Activated naive CD8-positive, alpha-beta T cell treated with anti-CD3 and anti-CD28 coated beads for 36 hours (primary cell): ENCODE measurements at places on chromosomes 5 and 9. TPM values are rescaled to one million over a fixed set of nuclear protein-coding genes. Genes with fewer than 3 reads are reported as not detected.

GRCh38 chr5:171295801-171296200 lies 13.2 kb upstream of the TLX3 start:
- H3K4me1 ChIP-seq = no peaks in the 10 kb centered on the region
- DNase-seq = no peak
- peaks cover 4% of the 10 kb centered on the region for H3K27me3 ChIP-seq
- H3K4me3 ChIP-seq = no peak overlapping the region

GRCh38 chr5:88092358-88092757 lies 176.3 kb downstream of the TMEM161B start:
- H3K36me3 ChIP-seq = no peaks in the 10 kb centered on the region
- peaks cover 8% of the 10 kb centered on the region for H3K27me3 ChIP-seq
- no peak overlapping the region for H3K27ac ChIP-seq
- no peak for DNase-seq
- H3K4me1 ChIP-seq = no peaks in the 10 kb centered on the region
- no peak overlapping the region for H3K4me3 ChIP-seq

Gene PCDHGB4
- total RNA-seq = not detected

Gene NUTM2F
- total RNA-seq = not detected

Gene CDC14B
- 0.56 TPM for total RNA-seq

Gene IL33
- not detected for total RNA-seq

Gene SLC25A2
- not detected for total RNA-seq

GRCh38 chr5:119860463-119860862 lies 231.1 kb downstream of the FAM170A start:
- no peaks in the 10 kb centered on the region for H3K36me3 ChIP-seq
- H3K4me3 ChIP-seq = no peak overlapping the region
- no peak overlapping the region for H3K27ac ChIP-seq
- no peaks in the 10 kb centered on the region for H3K27me3 ChIP-seq
- DNase-seq = no peak

DNA sequence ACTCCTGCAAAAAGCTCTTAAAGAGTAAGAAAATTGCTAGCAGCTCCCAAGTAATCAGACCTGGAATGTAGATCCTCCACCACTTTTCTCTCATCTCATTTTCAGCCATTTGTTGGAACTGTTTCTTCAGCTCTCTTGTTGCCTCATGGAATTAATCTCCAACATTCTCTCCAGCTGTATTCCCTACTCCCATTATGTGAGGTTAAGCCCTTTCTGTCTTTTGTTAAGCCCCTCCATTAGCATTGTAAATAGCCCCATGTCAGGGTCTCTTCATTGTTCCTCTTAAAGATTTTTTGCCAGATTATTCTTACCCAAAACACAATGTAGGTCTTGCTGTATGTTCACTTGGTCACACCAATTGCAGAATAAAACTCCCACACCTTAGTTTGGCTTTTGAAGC lies 119.8 kb downstream of the PLPPR1 start:
- no peak overlapping the region for H3K4me3 ChIP-seq
- no peak for DNase-seq
- H3K36me3 ChIP-seq = no peaks in the 10 kb centered on the region

DNA sequence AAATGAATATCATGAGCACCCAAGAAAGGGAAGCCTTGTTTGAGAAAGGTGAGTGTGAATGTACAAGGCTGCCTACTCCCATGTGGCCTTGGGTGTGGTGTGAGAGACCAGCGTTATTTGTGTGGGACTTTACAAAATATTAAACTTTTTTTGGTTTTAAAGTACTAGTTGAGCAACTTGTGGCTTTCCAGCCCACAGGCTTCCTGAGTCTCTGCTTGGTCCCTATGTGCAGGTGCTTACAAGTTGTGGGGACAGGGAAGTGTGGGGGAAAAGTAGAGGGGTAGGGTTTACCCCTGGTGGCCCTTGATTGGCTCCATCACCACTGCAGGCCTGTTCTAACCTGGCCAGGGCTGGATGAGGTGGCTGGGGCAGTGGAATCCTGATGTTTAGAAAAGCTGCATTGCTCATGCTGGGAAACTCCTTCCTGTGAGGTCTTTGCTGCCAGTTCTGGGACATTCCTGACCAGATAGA lies 19.7 kb downstream of the PTTG1 start:
- H3K36me3 ChIP-seq = peaks cover 7% of the 10 kb centered on the region
- no peak for DNase-seq
- H3K4me3 ChIP-seq = no peak overlapping the region
- no peaks in the 10 kb centered on the region for H3K27me3 ChIP-seq
- peaks cover 66% of the 10 kb centered on the region for H3K4me1 ChIP-seq

DNA sequence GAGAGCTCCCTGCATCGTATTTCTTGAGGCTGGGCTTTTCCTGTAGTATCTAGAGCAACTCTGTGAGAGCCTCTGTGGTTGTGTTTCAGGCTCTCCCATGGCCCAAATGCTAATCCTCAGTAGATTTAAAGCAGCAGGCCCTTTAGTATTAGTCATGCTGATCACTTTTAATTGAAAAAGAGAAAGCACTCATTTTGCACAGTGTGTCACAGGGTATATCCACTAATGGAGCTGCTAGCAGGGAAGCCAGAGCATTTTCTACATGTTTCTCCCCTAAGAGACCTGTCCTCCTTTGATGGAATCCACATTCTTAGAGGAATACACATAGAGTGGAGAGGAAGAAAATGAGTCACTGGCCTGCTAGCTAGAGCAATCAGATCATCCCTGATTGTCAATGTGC lies 348.5 kb downstream of the TMEM232 start:
- H3K4me1 ChIP-seq = no peaks in the 10 kb centered on the region
- no peak overlapping the region for H3K27ac ChIP-seq
- DNase-seq = no peak
- H3K27me3 ChIP-seq = no peaks in the 10 kb centered on the region
- H3K36me3 ChIP-seq = no peaks in the 10 kb centered on the region

DNA sequence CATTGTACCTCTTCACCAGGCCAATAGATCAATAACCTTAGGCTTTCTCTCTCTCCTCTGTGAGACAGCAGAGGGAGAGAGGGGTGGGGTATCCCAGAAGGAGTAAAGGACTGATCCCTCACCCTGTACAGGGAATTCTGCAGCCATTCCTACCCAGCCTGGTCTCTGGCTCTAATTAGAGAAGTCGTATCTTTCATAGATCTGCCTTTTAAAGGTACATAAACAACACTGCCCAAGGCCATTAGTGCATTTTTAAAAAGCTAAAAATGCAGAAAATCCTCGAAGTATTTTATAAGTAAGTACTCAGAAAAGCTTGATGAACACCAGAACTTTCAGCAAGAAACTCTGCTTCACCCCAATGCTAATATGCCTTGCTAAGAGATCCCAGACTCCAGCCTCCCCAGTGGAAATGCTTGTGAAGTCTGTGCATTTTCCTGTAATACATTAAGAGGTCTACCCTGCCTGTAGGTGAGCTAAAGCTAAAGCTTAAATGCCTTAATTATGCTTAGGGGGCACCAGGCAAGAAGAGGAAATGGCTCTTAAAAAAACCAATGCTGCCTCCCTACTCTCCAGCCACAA lies 200.0 kb upstream of the ANKRD55 start:
- no peaks in the 10 kb centered on the region for H3K36me3 ChIP-seq
- H3K27ac ChIP-seq = no peak overlapping the region
- peaks cover 5% of the 10 kb centered on the region for H3K27me3 ChIP-seq
- peaks cover 6% of the 10 kb centered on the region for H3K4me1 ChIP-seq

Gene TRIM32
- 13.7 TPM for total RNA-seq

- peaks cover under 1% of the 10 kb centered on the region for H3K4me1 ChIP-seq
- no peak overlapping the region for H3K27ac ChIP-seq
- H3K27me3 ChIP-seq = no peaks in the 10 kb centered on the region
- H3K4me3 ChIP-seq = no peak overlapping the region
- H3K36me3 ChIP-seq = peaks cover 20% of the 10 kb centered on the region
Observed at GRCh38 chr5:94646758-94647157, 28.3 kb downstream of the SLF1 start.

DNA sequence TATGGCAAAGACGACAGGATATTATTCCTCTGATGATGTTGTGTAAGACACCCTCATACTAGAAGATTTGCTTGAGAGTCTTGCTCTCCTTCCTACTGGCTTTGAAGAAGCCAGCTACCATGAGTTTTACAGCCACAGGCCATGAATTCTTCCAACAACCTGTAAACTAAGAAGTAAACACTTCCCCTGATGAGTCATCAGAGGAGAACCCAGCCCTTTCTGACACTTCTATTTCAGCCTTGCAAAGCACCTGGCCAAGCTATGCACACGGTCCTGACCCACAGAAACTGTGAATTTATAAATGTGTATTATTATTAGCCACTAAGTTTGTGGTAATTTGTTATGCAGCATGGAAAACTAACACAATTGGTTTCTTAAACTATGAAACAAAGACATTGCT lies 288.8 kb upstream of the ADAMTSL1 start:
- H3K27ac ChIP-seq = no peak overlapping the region
- H3K4me3 ChIP-seq = no peak overlapping the region
- no peaks in the 10 kb centered on the region for H3K4me1 ChIP-seq
- DNase-seq = no peak

Gene NR2F1
- not detected for total RNA-seq

- H3K36me3 ChIP-seq = peaks cover 30% of the 10 kb centered on the region
- H3K27ac ChIP-seq = no peak overlapping the region
- no peaks in the 10 kb centered on the region for H3K4me1 ChIP-seq
- no peaks in the 10 kb centered on the region for H3K27me3 ChIP-seq
- H3K4me3 ChIP-seq = no peak overlapping the region
- no peak for DNase-seq
Observed at GRCh38 chr5:10684303-10685086, 76.5 kb downstream of the DAP start.

Gene C1QTNF3
- total RNA-seq = 1.8 TPM

GRCh38 chr5:133063965-133064364 lies 12.2 kb downstream of the HSPA4 start:
- no peak overlapping the region for H3K4me3 ChIP-seq
- no peak overlapping the region for H3K27ac ChIP-seq
- DNase-seq = no peak
- H3K27me3 ChIP-seq = no peaks in the 10 kb centered on the region

DNA sequence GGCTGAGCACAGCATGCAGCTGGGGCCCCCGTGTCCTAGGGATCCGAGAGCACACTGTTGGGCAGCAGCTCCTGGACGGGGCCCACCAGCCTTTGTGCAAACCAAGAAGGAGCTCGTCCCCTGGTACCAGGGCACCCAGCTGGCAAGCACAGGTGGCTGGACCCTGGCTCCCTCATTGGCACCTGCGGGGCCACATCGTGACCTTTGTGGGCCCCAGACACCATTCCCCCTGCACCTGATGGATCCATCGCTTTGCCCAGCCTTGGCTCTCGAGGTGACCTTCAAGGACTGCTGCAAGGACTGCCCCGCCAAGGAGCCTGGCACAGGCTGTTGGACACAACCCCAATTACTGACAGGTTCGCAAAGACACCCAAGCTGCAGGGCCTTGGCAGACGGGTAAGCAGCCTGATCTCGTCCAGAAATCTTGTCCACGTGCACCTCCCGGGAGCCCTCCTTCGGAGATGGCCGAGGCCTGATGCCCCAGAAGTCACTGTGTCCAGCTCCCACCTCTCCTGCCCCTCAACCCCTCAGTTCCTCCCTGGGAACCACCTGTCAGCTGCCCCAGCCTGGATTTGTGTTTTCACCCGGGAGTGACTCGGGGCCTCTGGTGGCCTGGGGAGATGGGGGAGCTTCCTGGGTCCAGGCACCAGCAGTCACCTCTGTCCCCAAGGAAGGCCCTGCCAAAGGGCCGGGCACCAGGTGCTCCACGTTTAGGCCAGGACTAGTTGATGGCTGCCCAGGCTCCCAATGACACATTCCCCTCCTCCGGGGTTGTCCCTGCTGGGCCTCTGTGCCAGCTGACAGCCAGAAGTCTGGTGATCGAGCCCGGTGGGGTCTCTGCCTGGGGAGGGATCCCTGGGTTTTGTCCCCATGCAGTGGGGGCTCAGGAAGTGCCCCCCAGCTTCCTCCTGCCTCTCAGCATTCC lies 137.1 kb upstream of the PPP1R26 start:
- no peak for DNase-seq
- peaks cover 9% of the 10 kb centered on the region for H3K27me3 ChIP-seq
- no peaks in the 10 kb centered on the region for H3K36me3 ChIP-seq
- H3K4me3 ChIP-seq = no peak overlapping the region
- no peak overlapping the region for H3K27ac ChIP-seq

Gene INSL4
- total RNA-seq = not detected

Gene FBXL17
- total RNA-seq = 4.5 TPM

Gene VCAN
- not detected for total RNA-seq

- DNase-seq = no peak
- no peaks in the 10 kb centered on the region for H3K27me3 ChIP-seq
- H3K4me1 ChIP-seq = no peaks in the 10 kb centered on the region
- no peak overlapping the region for H3K4me3 ChIP-seq
Observed at GRCh38 chr9:27472195-27472594, 51.9 kb upstream of the IFNK start.

Gene PDLIM7
- total RNA-seq = 38.5 TPM

- no peaks in the 10 kb centered on the region for H3K4me1 ChIP-seq
- H3K36me3 ChIP-seq = no peaks in the 10 kb centered on the region
- H3K27ac ChIP-seq = no peak overlapping the region
- H3K27me3 ChIP-seq = no peaks in the 10 kb centered on the region
Observed at GRCh38 chr9:86082870-86083269, 16.5 kb downstream of the GOLM1 start.
